Activated effector memory CD4-positive, alpha-beta T cell treated with Interleukin-2 at 50 U/mL for 16 hours (primary cell): ENCODE measurements at places on chromosomes 6 and 20.

DNA sequence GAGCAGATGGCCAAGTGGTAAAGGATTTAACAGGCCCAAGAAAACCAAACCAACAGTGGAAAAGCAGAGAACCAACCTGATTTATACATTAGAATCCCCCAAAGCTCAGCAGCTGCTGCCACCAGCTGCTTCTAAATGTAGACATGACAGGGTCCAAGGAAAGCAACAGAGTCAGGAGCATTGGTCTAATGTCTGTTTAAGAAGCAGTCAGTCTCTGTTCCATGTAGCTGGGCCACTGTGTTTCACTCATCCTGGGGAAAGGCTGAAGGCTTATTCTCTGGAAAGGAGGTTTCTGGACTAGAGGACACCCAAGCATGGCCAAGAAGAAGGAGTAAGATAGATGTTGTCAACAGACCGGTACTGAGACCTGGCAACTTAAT lies 75.4 kb downstream of the TMEM244 start:
- DNase-seq = no peak

- DNase-seq = no peak
Observed at GRCh38 chr6:55669028-55669427, 90.0 kb upstream of the HMGCLL1 start.

DNA sequence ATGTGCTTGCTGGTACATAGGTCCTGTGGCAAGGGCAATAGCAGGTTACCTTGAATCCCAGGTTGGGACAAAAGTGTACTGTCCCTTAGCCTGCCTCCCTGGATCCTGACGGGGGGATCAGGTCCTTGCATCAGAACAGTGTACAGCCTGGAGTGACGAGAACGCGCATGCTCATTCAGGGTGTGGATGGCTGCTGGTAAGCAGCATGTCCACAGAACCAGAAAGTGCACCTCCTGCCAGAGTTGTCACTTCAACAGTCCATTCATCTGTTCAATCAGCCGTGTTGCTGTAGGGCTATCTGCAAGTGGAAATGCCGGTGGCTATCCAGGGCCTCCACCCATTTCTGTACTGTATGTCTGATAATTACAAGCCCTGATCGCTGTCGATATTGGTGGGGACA lies 236.3 kb upstream of the SOX4 start:
- DNase-seq = no peak

DNA sequence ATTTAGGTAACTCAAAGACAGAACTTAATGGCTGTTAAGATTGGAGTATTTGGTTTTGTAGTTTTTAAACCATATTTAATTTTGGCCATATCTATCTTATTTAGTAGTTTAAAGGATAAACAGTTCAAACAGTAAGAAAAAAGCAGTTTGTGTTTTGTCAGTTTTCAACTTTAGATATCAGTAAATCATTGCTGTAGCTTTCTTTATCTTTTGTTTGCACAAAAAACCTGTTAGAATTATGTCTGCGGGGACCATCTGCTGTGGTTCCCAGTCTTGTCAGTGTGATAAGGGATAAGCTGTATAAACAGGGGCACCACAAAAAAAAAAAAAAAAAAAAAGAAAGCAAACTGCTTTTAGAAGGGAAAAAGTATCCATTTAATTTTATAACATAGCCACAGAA lies 40.9 kb downstream of the CDKAL1 start:
- DNase-seq = no peak

DNA sequence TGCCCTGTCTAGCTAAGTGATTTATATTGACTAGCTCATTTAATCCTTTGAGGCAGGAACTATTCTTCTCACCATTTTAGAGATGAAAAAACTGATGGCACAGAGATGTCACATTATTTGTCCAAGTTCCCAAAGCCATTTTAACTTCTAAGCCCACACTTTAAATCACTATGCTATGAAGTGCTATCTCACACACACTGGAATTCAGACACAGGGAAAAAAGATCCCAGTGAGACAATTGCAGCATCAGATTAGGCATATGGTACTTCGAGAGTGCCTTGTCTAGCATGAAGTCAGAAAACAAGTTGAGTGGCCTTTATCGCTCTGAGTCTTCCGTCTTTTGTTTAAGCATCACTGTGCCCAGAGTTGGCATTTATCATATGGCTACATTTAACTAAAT lies 54.1 kb upstream of the PDE7B start:
- DNase-seq = no peak
